Ecto neural progenitor cell (in vitro differentiated cells): ENCODE measurements at places on chromosomes 4 and X.
A peak's percentile ranks its signal among the peaks of the same experiment; 100 is the strongest.

GRCh38 chrX:56789518-56790070 is 60.6 kb downstream of the NBDY start:
- DNase-seq = no peak

GRCh38 chrX:43564953-43565352 is 91.1 kb upstream of the MAOA start:
- DNase-seq = no peak

DNA sequence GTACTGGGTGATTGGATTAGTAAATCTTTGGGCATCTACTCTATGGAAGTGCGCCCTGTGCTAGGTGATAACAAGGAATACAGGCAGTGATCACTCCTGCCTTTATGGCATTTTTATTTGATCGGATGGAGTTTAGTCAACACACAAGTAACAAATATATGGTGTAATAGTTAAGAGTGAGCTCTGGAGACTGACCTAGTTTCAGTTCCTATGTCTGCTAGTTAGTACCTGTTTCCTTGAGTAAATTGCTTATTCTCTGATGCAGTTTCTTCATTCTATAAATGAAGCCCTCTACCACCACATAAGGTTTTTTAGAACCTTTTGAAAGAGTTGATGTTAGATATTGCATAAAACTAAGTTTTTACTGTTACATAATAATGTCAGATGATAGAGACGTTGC is 134.6 kb downstream of the KDM6A start:
- DNase-seq = no peak

GRCh38 chrX:26783512-26784225 is 567.7 kb downstream of the MAGEB5 start:
- DNase-seq = peak; percentile 40

DNA sequence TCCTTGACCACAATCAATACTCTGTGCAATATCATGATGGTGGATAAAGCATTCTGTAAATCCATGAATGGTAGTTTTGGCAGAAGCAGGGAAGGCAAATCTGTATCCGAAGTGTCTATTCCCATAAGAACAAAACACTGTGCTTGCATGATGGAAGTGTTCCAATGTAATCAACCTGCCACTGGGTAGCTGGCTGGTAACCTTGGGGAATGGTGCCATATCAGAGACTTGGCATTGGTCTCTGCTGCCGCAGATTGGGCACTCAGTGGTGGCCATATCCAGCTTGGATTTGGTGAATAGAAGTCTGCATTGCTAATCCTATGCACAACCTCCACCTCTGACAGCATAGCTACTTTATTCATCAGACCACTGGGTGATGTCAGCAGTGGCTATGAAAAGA is 114.3 kb upstream of the EMCN start:
- DNase-seq = no peak
